Smooth muscle cell of the pulmonary artery (primary cell): ENCODE measurements at places on chromosomes 12 and 14. TPM values are rescaled to one million over a fixed set of nuclear protein-coding genes. Genes with fewer than 3 reads are reported as not detected.

Gene HOXC5
- 0.33 and 0.39 TPM in 2 replicates for total RNA-seq

Gene SSPN
- 13.3 and 30.8 TPM in 2 replicates for total RNA-seq

Gene RIPK3
- 0.26 TPM in 1 of 2 replicates, not detected in the other for total RNA-seq

Gene KCNJ8
- 9.1 and 16.6 TPM in 2 replicates for total RNA-seq

Gene WSB2
- 193 and 237 TPM in 2 replicates for total RNA-seq

Gene NPAS3
- total RNA-seq = 0.26 and 0.76 TPM in 2 replicates

Gene MSRB3
- total RNA-seq = 91.8 and 103 TPM in 2 replicates

Gene OR4E2
- total RNA-seq = not detected in 2 replicates

Gene FBXO33
- total RNA-seq = 16.6 and 20.3 TPM in 2 replicates

Gene CEP290
- total RNA-seq = 11.0 and 13.8 TPM in 2 replicates

Gene NTS
- total RNA-seq = 0.39 and 51.1 TPM in 2 replicates

Gene RND1
- 0.26 and 0.30 TPM in 2 replicates for total RNA-seq

Gene CFAP54
- total RNA-seq = 1.8 and 2.6 TPM in 2 replicates

Gene MIP
- 0.13 TPM in 1 of 2 replicates, not detected in the other for total RNA-seq

Gene LIN7A
- total RNA-seq = 4.1 and 26.8 TPM in 2 replicates

Gene LRFN5
- 0.59 and 11.3 TPM in 2 replicates for total RNA-seq

Gene ZBTB25
- total RNA-seq = 9.3 and 14.3 TPM in 2 replicates

Gene CYP27B1
- 0.20 and 0.79 TPM in 2 replicates for total RNA-seq

Gene CABP1
- total RNA-seq = 1.6 and 21.4 TPM in 2 replicates

Gene LRP1
- total RNA-seq = 1,272 and 1,561 TPM in 2 replicates

Gene TAS2R19
- 5.1 and 9.1 TPM in 2 replicates for total RNA-seq

Gene KRT76
- not detected in 2 replicates for total RNA-seq

Gene TMPRSS12
- total RNA-seq = not detected in 2 replicates
